DMS53 (cell line): ENCODE measurements at places on chromosomes 12 and 14.
A peak's percentile ranks its signal among the peaks of the same experiment; 100 is the strongest.

GRCh38 chr14:89701211-89702043, 253.1 kb downstream of the EFCAB11 start:
- DNase-seq = peak; percentile 93

- no peak for DNase-seq
Observed at GRCh38 chr14:26175658-26176057, 422.2 kb downstream of the NOVA1 start.

- no peak for DNase-seq
Observed at GRCh38 chr14:72332046-72332445, 399.8 kb downstream of the RGS6 start.

DNA sequence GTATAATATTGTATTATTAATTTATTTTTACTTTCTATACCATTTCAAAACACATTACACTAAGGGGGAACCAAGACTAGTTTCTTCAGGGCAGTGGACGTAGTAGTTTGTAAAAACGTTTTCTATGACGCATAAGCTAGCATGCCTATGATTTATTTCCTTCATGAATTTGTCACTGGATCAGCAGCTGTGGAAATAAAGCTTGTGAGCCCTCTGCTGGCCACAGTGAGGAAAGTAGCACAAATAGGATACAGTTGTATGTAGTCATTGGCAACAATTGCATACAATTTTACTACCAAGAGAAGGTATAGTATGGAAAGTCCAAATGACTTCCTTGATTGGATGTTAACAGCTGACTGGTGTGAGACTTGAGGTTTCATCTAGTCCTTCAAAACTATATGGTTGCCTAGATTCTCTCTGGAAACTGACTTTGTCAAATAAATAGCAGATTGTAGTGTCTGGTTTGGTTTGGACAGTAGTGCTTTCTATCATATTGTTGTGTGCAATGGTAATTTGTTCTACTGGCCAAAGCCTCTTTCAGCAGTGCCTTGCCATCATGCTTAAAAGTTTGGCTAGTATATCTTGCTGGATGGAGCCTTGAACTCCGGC, 24.3 kb upstream of the PLEKHD1 start:
- peak; percentile 86 for DNase-seq

DNA sequence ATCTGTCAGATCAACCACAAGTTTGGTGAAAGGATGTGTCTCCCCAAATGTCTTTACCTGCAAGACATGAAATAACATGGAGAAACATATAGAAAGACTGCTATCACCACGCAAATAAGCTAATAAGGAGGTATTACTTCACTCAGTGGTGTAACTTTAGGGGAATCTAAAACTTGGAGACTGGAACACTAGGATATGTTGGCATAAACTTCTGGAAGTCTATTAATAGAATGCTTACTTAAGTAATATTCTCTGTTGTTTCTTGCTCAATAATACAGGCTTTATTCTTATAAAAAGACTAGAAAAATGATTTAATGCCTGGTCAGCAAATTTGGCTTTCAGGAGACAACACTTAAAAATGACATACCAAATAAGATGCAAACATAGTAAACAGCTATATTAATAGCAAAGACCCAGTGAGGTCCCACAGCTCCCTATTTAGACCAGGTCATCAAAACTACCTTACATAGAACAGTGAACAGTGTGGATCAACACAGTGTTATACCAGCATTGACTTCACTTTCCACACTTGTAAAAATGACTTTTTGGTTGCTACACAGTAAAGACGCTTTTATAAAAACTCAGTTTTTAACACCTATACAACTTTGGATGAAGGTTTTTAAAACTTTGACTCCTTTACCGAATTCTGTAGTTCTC, 18.9 kb upstream of the HAL start:
- no peak for DNase-seq

GRCh38 chr12:67909681-67910080, 79.6 kb upstream of the IFNG-AS1 start:
- DNase-seq = no peak

GRCh38 chr14:44970907-44971306, 8.9 kb downstream of the TOGARAM1 start:
- DNase-seq = no peak

DNA sequence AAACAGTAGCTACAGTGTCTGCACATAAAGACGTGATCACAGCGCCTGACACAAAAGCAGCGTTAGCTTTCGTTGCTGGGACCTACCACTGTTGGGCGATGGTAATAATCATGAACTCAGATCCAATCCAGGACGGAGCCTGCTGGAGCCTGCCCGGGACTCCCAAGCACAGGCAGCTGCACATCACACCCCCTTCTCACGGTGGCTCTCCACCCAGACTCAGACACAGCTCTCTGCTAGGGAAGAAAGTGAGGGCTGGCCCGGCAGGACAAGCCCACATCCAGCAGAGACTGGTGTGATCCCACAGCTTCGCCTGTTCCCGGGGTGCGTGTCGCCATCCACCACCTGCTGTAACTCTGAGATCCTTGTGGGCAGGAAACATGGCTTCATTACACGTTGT, 49.9 kb upstream of the FOXN3 start:
- no peak for DNase-seq

DNA sequence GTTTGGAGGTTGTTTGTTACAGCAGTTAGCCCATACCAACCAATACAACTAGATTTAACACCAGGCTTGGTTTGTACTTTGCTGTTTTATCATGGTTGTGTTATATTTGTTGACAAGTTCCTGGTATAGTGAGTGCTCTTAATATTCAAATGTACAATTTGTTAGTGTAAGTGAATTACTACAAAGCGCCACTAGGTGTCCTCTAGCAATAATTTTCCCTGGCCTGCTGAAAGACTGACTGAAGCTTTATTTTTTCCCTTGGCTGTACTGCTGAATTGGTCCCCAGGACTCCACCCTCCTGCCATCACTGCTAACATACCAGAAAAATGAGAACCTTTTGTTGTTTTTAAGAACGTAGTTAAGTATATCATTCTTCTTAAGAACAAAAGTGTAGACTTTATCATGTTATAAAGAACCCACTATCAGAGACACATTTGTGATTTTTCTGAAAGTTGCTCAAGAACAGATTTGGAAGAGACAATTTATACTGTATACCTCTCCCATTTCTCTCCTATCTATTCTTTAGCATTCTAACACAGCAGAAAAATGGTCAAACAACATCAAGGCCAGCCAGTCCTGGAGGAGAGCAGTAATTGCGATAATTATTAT, 75.3 kb upstream of the FAR2 start:
- DNase-seq = peak; percentile 86

DNA sequence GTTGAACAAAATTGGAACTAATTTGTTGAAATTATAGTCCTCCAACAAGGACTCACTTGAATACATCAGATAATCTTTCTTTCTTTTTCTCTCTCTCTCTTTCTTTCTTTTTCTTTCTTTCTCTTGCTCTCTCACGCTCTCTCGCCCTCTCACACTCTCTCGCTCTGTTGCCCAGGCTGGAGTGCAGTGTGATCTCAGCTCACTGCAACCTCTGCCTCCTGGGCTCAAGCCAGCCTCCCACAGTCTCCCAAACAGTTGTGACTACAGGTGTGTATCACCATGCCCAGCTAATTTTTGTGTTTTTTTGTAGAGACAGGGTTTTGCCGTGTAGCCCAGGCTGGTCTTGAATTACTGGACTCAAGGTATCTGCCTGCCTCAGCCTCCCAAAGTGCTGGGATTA, 22.8 kb downstream of the WDR20 start:
- DNase-seq = no peak

DNA sequence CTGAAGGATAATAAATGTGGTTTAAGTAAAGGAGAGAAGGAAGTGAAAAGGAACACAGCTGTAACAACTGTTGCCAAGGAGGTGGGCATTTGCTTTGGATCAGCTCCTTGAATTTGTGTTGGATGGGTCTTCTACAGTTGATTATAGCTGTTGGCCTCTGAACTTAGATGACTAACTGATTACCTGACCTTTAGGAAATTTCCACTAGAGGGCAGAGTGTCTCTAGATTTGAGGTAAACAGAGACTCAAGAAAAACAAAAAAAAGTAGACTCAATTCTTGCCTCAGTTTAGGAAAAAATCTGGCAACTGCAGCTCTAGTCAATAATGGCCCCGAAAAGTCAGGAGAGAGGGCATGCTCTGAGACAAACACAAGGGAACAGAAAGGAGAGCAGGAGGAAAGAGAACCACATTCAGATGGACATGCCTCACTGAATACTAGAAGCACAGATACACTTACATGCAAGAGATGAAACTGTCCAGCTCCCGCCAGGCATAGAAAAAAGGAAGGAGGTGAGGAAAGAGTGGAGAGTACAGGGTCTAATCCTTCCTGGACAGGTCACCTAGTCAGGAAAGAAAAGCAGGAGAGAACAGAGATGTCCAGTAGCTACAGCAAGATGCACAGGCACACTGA, 20.6 kb downstream of the COX14 start:
- DNase-seq = peak; percentile 75

DNA sequence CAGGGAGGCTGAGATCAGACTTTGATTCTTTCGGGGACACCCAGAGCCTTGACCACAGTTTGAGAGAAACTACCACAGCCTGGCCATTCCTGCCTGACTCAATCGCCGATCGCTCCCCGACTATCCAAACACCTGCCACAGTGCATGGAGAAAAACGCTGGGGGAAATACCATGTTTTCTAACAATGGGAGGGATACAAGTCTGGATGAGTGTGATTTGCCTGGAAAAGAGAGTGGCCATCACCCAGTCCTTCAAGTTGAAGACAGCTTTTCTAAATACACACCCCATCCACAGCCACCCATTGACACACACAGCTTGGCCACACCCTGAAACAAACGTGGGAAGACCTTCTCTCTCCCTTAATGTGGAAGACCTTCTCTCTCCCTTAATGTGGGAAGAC, 6.7 kb upstream of the VASH1 start:
- DNase-seq = no peak

GRCh38 chr14:59398841-59399240, 66.3 kb downstream of the GPR135 start:
- DNase-seq = no peak

GRCh38 chr12:126507231-126507630, 1442.0 kb downstream of the AACS start:
- DNase-seq = no peak

- DNase-seq = no peak
Observed at GRCh38 chr14:24920265-24921075, 129.5 kb downstream of the STXBP6 start.

- peak; percentile 34 for DNase-seq
Observed at GRCh38 chr12:19140381-19141236, 11.1 kb downstream of the PLEKHA5 start.

GRCh38 chr12:113261847-113262470, 40.7 kb downstream of the TPCN1 start:
- DNase-seq = peak; percentile 39
